ENCODE measurements at places on chromosomes 11 and 22.
A peak's percentile ranks its signal among the peaks of the same experiment; 100 is the strongest.

DNA sequence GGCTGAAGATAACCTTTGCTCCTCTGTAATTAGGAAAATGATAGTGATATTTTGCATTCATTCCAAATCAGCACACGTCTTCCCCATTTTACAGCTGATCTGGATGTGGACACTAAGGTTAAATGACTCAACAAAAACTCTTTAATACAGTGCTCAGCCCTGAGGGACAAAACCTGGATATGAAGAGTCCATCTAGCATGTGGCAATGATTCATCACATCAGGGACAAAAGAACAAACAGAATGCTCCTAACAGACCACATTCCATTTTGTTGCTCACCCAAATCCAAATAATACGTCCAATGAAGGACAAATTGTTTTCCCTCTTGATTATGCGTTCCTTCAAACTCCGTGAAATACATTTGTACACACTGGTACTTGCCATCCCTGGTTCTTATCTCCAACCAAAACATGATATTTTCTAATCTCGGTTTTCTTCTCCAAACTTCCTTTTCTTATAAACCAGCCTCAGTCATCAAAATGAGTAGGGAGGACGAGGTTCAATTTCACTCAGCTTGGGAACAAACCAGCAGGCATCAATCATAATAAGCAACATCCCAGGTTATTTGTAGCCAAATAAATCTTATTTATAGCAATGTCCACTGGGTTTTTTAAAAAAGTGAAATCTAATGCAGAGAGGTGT, 53.7 kb upstream of the MTMR2 start:
- DNase-seq = no peak

GRCh38 chr11:10743354-10744000, 7.6 kb upstream of the CTR9 start:
- DNase-seq = peak; percentile 20

- DNase-seq = no peak
These were observed 13.1 kb downstream of the USH1C start for GRCh38 chr11:17531071-17531600.

DNA sequence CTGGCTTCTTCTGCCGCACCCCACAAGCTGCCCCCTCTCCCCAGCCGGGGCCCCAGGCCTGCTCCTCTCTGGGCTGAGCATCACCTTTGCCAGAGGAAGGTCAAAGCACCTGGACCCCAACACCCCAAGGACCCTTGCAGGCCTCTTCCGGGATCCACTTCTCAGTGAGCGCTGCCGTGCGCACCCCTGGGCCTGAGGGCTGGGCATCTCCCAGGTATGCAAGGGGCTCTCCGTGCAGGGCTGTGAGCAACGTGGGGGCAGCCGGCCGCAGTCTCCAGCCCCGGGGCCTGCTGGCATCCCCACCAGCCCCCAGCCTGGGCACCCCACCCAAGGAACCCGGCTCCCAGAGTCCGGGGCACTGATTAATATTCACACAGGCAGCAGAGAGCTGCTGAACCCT, 64.0 kb downstream of the BRD1 start:
- no peak for DNase-seq

DNA sequence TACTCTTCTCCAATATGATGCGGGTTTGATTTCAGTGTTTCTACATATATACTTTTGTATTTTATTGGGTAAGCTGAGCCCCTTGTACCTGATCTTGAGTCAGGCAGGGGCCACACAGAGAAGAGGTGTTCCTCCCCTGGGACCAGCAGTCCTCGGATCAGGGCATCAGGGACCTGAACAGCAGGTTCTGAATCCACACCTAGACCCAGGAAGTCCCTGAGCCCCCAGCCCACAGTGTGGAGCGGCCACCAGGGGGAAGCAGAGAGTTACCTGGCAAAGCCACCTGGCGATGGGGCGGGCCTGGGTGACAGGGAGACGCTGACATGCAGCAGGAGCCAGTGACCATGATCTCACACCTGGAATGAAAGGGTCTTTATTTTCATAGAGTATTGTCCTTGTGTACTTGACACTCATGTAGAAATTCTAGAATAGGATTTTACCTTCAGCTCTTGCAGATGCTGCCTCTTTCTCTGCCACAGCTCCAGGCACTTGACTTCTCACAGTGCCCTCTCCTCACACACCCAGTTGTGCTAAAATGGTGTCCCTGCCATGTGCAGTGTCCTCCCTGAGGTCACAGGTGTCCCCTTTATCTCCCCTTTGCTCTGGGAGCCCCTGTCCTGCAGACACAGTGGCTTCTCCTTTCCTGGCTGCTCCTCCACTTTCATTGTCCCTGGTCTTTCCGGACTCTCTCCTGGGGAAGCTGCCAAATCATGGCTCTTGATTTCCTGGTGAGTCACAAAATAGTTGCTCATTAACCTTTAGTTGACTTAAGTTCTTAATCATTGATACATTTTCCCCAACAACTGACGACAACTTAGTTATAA, 48.5 kb downstream of the GGTLC2 start:
- peak; percentile 31 for DNase-seq

DNA sequence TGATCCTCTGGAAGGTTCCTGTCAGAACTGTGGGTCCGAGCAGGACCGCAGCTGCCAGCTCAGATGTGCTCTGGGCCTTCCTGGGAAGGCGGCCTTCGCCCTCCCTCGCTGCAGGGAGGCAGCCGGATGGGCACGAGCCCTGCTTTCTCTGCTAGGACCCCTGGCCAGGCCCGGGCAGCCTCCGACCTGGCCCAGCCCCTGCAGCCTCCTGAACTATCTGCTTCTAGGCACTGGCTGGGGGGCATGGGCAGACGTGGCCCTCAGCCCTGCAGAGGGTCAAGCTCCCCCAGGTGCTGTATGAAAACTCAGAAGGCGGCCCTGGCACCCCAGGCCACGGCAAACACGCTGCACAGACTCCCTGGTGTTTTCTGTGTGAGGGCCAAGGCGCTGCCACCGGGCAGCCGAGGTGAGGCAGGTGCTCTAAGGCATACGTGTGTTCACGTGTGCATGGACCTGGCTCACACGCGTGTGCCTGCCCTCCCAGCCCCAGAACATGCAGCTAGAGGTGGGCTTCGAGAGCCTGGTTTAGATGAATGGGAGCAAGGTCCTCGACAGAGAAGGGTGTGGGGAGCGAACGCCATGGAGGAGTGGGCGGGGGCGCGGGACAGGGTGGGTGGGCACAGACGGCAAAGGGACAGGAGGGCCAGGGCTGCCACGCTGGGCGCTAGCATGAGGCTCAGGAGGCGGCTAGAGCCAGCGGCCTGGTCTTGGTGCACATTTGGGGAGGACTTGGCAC, 4.3 kb downstream of the LRFN4 start:
- no peak for DNase-seq

DNA sequence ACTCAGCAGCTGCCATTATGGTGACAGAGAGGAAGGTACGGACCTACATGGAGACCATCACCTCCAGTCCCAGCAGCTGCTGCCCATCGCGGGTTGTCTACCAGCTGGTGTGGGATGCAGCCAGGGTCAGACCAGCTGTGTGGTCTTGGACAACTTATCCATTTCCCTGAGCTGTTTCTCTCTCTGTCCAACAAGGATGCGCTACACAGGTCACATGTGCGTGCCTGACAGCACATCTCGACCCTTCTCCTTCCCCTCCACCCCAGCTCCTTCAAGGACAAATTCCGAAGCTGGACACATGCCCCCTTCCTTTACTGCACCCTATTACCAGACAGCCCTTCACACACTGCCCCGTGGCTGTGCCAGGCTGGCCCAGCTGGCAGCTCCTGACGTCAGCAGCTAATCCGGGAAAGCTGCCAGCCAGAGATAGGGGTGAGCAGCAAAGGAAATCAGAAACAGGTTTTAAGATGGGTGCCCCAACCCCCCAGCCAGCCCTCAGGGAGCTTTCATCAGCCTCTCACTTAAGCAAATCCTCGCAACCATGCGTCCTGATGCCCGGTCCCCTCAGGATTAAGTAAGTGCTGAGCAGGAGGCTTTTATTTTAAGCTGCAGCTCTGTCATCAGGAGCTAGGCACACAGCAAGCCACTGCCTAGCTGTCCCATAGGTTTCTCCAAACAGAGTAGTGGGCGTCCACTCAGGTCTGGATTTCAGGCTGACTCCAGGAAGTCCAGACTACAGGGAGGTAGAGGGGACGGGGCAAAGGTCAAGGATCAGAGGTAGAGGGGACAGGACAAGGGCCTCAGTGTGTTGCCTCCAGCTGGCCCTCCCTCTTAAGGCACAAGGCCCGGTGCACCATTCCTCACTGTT, 20.3 kb downstream of the TEF start:
- no peak for DNase-seq

- no peak for DNase-seq
These were observed 1.2 kb upstream of the MICALL1 start for GRCh38 chr22:37904572-37905533.

GRCh38 chr11:126359431-126360048, 4.1 kb downstream of the ST3GAL4 start:
- DNase-seq = no peak

DNA sequence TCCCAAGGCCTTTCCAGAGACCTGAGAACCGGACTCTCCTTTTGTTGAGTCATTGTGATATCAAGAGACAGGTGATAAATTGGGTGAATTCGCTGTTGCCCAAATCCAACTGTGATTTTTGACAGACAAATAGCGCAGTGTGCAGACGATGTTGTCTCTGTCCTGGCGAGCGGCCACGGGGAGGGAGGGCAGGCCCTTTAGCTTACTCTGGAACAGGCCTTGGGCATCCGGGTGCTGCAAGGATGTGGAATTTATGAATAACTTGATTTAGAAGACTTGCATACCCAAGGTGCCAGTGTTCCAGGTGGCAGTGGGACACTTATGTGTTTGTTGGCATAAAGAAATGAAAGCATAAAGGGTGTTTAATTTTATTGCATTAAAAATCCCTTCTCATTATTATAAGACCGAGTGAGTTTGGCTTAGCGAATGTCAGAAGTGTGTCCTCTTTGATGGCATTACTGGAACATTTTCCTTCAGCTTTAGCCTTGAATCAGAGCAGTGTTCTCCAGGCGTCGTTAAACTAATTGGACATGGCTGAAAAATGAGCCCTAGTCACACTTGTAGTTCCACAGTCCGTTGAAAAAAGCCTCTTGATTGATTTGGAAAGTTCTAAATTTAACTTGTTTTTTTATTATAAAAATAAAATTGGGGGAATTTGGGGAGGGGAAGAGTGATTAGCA, 9.4 kb downstream of the LDLRAD3 start:
- no peak for DNase-seq

GRCh38 chr11:130064596-130064995, 5.1 kb upstream of the APLP2 start:
- no peak for DNase-seq

GRCh38 chr11:20197881-20198280, 37.6 kb upstream of the DBX1 start:
- no peak for DNase-seq

DNA sequence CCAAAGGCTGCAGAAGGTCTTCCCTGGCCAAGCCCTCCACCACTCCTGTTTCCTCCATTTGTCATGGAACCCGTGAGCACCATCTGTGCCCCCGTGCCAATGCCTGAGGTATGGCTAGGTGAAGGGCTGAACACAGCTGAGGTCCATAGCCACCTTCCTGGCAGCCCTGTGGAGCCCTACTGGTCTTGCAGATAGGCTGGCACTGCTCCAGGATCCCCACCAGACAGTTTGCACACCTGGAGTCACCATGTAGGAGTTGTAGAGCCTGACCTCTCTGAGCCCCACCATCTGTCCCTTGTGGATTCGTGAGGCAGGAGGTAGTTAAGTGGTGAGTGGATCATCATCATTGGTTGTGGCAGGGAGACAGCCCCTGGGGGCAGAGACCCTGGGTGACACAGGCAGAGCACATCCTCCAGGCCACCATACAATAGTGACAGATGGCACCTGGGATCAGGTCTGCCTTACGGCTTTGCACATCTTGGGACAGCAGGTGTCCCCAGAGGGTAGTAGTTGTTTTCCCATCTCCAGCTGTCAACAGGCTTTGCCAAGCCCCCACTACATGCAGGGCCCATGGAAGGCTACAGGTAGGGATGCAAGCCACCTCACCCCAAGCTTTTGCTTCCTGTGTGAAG, 52.5 kb upstream of the SUSD2 start:
- DNase-seq = no peak

- DNase-seq = no peak
These were observed 9.2 kb upstream of the PRSS23 start for GRCh38 chr11:86790867-86791849.

GRCh38 chr22:44566911-44567310, 68.9 kb upstream of the RTL6 start:
- no peak for DNase-seq

DNA sequence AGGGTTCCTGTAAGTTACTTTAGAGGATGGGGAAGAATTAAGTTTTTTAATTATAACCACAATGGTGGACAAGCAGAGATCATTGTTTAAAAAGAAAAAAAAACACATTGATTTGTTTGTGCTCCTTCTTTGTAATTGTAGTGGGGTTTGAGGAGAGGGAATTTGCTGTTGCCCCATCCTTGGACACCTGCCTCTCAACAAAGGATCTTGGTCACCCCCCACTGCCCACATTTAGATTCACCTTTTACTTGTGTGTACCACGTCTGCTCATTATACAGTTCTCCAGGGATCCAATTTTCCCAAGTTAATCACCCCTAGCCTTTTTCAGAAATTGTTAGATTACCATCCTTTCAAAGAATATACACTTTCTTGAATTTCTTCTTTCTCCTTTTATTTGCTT, 53.0 kb downstream of the DNAJC24 start:
- DNase-seq = no peak

- DNase-seq = no peak
These were observed 23.4 kb downstream of the PANX1 start for GRCh38 chr11:94151903-94152677.

DNA sequence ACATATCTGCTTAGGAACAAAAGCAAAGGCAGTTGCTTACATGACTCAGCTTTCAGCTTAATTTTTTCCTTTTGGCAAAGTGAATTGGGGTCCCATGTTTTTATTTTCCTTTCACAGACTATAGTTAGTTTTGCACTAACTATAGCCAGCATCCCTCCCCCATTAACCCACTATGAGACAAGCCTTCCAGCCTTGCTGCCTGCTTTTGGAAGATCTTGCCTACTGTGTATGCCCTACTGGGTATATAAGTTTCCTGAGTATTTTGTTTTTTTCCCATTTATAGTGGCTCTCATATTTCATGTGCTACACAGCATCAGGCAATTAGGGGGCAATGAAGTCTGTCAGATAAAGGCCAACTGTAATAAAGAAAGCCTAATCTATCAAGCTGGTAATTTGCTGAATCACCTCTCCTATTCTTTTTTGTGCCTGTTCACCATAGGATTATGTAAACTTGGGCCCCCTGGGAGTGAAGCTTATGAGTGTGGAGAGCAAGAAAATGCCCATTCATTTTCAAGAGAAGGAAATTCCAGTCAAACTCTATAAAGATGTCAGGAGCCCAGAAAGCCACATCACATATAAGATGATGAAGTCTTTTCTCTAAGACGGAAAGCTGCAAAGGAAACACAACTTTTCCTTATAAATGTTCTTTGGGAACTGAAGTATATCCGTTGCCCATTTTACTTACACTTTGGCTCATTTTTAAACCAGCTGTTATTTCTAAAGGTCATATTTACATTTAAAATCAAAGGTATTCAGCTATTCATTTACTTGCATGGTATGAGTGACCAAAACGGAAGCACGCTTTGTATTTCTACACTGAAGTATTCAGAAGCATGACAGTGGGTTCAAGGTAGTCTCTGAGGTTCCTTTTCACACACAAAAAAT, 64.0 kb downstream of the CCDC83 start:
- no peak for DNase-seq
